ENCODE measurements at places on chromosomes 12 and 14.

DNA sequence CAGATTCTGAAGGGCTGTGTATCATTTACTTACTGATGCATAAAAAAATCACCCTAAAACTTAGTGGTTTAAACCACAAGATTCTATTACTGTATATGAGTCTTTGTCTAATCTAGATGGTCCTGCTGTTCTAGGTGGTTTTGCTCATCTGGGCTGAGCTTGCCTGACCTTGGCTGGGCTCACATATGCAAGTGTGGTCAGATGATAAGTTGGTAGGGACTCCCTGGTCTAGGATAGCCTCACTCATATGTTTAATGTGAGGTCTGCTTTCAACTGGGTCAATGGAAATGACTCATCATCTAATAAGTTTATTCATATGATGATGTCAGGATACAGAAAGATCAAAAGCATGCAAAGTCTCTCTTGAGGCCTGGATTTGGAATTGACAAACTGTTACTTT, 887.8 kb downstream of the TRHDE start:
- DNase-seq, result no peak

DNA sequence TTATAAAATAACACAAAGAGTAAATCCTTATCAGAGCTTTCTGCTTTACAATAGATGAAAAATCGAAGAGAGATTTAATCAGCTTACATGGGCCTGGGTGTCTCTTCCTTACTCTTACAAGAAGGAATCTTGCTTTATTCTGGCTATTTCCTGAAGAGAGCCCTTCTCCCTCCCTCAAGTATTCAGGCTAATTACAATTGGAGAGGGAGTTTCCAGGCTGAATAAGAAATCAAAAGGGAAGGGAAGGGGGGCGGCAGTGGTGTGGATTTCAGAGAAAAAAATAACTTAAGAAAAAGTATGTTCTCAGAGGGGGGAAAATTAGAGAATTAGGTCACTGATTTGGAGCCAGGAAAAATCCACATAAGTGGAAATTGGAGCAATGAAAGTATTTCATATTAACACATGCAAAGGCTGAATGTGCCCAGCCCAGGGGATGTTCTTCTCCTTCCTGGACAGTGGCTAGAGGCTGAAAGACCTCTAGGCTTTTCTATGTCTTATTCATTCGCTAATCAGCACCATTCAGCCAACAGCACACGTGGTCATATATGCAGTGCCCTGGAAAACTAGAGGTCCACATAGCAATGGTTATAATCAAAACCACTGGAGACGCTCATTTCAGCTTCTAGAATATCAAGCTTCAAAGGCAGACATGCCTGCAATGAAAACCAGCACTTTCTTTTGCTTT, 158.9 kb upstream of the BTG1 start:
- no peak for DNase-seq

DNA sequence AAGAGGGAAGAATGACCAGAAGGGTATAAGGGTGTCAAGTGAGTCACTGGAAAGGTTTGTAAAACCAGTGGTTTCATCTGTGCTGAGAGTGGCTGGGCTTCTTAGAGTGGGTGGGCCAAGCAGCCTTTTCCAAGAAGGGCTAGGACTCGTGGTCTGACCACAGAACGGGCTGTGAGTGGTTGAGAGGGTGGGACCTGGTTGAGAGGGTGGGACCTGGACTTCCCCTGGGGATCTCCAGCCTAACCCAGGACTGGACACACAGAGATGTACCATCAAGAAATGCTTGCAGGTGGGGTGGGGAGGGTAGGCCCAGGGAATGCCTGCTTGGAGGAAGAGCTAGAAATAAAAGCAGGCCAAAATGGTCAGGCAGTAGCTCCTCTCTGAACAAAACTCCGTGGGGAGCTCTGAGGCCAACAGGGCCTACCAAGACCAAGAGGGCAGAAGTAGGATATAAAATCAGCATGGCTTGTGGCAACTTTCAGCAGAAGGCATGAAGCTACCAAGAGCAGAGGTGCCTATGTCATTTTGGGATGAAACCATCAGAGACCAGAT, 140.5 kb downstream of the FOXN3 start:
- DNase-seq, result no peak

GRCh38 chr14:92744198-92744597, 4.2 kb downstream of the LGMN start:
- DNase-seq, result no peak

GRCh38 chr14:82872494-82872893, 1338.8 kb upstream of the SEL1L start:
- no peak for DNase-seq

GRCh38 chr12:130566446-130567155, 149.5 kb downstream of the RIMBP2 start:
- no peak for DNase-seq

DNA sequence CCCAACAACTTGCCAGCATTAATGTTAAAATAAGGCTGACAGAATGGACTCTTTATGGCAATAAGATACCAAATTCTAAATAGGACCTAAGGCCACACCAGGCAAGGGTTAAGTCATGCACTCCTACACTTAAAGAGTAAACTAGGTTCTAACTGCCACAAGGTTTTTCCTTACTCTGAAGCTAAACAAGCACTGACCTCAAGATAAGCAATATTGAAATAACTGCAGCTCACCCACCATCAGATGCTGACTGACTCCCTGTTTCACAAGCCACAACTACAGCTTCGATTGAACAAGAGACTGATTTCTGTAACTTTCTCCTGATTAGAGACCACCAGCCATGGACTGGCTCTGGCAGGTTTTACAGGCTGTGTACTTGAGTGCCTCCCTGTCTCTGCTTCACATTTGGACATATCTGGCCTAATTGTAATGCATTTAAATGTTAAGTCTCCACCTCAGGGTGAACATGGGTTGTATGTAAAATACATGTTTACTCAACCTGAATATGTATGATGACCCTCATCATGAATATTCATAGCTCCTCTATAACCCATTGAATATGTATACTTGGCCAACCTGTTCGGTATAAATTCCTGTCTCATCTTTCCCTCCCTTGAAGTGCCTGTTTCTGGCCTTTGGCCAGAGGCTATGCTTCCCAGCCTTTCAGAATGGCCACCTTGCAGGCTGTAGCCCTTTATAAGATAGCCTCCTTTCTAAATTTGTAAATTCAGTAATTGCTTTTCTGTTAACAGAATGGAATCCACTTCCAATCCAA, 70.5 kb upstream of the DAAM1 start:
- DNase-seq, result no peak

DNA sequence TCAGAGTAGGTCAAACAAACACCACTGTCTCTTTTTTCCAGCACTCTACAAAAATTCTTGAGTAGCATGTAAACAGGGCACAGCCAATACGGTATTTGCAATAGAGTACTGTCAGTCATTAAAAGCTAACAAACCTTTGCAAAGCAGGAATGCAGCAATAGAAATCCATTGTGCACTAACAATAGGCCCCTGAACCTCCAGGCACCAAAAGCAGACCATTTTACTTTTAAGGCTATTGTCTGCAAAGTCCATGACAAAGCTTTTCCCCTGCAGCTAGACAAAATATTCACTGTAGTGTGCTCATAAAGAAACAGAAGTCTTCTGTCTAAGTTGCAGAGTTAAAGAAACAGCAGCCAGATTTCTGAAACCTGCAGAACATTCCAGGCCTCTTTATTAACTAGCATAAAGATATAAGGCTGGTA, 191.9 kb downstream of the SOX5 start:
- DNase-seq, result no peak

DNA sequence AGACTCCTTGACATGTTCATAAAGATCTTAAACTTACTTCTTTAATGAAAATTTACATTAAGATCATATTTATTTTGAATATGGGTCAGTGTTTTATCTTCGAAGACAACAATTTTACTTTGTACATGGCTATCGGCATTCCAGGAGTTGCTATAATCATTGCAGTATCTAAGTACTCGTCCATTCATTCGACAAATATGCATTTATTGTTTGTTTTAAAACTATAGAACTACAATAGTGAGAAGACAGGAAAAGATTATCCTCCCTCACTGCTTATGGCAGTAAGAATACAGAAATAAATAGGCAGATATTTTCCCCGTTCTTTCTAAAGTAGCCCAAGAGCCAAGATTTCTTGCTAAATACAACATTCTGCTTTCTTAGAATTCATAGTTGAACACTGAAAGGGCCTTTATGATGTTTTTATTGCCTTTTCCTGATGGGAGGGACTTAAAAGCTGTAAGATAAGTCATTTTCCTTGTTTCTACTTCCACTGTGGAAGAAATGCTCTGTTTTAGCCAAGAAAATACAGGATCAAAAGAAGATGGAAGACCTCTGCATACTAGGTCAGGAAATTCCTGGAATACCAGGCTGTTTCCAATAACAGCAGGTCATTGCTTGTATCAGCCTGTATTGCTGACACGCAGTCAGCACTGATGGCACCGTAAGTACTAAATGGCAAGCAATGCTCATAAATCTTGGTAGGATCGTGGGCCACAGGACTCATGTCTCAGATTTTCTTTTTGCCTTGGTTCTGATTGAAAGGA, 521.0 kb upstream of the ATP2B1 start:
- DNase-seq, result no peak

DNA sequence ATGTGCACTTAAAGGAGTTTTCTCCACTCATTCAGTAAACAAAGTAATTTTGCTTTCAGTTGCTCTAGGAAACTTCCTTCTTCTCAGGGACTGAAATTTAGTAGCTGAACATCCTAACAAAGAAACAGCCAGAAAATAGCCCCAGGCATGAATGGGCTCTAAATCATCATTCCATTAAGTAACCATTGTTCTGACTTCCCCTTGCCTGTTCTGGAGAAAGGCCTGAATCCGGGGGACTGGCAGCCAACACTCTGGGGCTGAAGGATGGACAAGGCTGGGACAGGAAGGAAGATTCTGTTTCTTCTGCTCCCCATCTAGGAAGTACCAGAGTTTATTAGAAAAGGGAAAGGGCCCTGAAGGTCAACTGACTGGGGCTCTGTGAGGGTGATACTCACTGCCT, 104.5 kb downstream of the ESRRB start:
- no peak for DNase-seq

GRCh38 chr14:21505012-21505553, 6.1 kb downstream of the METTL3 start:
- DNase-seq, result no peak

DNA sequence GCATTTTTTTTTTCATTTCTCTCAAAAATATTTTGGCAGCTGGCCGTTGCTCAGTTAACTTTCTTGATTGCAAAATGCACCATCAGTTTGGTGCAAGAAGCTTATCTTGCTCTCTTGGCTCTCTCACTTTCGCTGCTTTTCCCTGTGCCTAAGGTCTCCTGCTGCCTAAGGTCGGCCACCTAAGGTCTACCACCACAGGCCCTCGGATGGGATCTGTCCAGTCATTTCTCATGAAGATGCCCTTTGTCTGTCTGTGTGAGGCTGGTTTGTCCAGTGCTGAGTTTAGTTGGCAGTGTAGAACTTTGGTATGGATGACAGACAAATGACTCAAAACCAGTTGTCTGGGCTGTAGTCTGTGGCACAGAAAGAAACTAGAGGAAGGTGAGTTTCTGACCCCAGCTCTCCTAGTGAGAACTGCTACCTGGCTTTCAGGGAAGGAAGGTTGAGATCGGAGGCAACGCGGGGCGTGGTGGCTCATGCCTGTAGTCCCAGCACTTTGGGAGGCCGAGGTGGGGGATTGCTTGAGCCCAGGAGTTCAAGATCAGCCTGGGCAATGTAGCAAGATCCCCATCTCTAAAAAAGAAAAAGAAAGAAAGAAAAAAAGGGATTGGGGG, 2.6 kb downstream of the MLXIP start:
- no peak for DNase-seq

- DNase-seq, result no peak
These were observed 50.8 kb upstream of the HOXC13 start for GRCh38 chr12:53887881-53888280.

DNA sequence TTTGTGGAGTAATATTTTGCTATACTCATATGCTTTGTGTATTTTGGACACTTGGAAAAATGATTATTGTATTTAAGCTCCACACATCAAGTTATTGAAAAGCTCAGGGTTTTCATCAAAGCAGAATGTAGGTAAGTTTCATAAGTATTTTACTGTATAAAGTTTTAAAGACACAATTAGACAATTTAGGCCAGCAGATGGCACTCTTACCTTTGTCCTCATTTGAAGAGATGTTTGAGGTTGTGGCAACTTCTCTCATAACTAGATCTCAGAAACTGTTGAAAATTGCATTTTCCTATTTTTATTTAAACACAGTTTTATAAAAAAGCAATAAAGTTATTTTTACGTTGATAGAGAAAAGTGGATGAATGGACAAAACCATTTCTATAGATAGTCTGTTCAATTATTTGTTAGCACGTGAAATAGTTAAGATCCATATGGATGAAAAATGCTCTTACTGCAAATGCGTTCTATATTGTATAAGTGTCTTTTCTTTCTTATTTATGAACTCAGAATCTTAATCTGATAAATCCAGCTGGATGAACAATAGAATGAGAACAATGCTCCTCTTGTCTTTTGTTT, 300.0 kb downstream of the AEBP2 start:
- peak; percentile 20 for DNase-seq

DNA sequence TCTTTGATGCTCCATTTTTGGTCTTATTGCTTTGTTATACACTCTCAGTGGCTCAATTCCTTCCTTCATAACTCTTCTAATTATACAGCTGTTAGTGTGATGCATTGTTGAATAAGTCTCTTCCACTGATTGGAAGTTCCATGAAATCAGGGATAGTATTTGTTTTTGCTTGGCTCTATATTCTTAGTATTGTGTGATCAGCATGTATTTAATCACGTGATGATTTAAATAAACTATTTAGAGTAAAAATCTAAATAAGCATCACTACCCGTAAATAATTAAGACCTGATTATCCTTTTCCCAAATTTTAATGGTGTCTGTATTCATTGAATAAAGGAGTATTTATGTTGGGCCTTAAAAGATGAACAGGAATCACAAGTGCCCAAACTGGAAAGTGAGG, 355.7 kb downstream of the NPAS3 start:
- no peak for DNase-seq

DNA sequence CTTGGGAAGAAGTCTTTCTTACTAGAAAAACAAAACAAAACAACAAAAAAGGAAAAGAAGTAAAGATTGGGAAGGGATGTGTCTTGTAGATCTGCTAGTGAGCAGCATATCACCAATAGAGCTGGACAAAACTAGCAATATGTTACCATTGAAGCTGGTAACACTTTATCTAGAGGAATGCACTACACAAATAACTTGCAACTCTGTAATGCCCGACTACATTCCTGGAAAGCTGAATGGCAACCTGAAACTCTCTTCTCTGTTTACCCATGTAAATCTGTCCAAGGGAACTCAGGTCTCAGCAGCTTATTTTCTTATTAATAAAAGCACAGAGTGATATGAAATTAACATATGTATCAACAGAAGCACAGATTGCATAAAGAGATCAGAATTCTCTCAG, 624.4 kb downstream of the KCNH5 start:
- no peak for DNase-seq

Measured in NCI-H2107 (cell line).